ENCODE measurements at places on chromosomes 3 and 15. TPM values are rescaled to one million over a fixed set of nuclear protein-coding genes. Genes with fewer than 3 reads are reported as not detected.

DNA sequence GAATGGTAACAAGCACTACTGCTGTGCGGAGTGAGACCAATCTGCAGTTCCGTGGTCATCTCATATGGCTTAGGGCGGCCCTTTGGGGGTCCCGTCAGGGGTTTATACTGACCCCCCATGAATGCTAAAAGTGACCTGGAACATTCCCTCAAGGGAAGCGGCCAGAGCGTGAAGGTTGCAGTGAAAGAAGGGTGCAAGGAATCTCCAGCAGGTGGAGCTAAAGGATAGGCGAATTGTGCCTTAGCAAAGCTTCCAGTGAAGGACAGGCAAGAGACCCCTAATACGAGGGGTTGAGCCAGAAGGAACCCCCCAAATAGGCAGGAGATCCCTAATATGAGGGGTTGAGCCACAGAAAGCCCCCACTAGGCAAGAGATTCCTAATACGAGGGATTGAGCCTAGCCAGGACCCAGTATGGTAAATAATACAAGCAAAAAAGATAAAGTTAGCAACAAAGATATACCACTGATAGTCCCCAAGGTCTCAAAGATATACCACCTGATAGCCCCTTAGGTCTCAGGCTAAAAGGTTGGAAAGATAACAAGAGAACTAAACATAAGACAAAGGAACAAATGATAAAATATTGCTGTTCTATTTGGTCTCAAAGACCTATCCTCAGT lies 32.8 kb downstream of the ZNF589 start:
- peak; percentile 32 for DNase-seq
- peaks cover 16% of the 10 kb centered on the region for H3K4me1 ChIP-seq
- H3K27ac ChIP-seq, result no peak overlapping the region

GRCh38 chr15:38620098-38620497 lies 55.5 kb upstream of the RASGRP1 start:
- H3K4me3 ChIP-seq, result no peak overlapping the region
- no peaks in the 10 kb centered on the region for H3K4me1 ChIP-seq
- no peak for DNase-seq
- peaks cover 36% of the 10 kb centered on the region for H3K27me3 ChIP-seq
- no peak overlapping the region for H3K27ac ChIP-seq

- peaks cover 16% of the 10 kb centered on the region for H3K36me3 ChIP-seq
- no peak for DNase-seq
- H3K4me1 ChIP-seq, result peaks cover 46% of the 10 kb centered on the region
- H3K27ac ChIP-seq, result no peak overlapping the region
- no peaks in the 10 kb centered on the region for H3K27me3 ChIP-seq
- H3K4me3 ChIP-seq, result no peak overlapping the region
These were observed 6.8 kb downstream of the EXOSC7 start for GRCh38 chr3:44982817-44983216.

DNA sequence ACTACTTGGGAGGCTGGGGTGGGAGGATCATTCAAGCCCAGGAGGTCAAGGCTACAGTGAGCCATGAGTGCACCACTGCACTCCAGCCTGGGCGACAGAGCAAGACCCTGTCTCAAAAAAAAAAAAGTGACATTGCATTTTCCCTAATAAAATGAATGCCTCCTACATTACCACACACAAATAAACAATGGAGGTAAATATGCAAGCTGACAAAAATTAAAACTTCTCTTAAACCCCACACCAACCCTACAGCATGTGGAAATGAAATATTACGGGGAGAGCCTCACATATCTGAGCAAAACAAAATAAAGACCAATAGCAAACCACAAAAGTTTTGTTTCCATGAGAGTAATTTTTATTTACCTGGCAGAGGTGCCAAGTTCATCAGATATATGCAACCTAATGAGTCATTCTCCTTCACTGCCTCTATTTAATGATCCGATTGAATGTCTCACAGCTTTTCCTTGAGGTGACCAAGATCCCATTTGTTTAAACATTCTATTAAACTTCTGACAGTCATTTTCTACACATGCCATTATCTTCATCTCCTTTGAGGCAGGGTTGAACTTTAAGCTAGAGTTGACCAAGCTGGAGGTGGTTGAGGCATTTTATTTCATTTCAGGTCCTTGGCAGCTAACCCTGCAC lies 9.4 kb upstream of the CAV3 start:
- no peak for DNase-seq
- no peaks in the 10 kb centered on the region for H3K36me3 ChIP-seq
- no peak overlapping the region for H3K4me3 ChIP-seq
- H3K27ac ChIP-seq, result no peak overlapping the region

DNA sequence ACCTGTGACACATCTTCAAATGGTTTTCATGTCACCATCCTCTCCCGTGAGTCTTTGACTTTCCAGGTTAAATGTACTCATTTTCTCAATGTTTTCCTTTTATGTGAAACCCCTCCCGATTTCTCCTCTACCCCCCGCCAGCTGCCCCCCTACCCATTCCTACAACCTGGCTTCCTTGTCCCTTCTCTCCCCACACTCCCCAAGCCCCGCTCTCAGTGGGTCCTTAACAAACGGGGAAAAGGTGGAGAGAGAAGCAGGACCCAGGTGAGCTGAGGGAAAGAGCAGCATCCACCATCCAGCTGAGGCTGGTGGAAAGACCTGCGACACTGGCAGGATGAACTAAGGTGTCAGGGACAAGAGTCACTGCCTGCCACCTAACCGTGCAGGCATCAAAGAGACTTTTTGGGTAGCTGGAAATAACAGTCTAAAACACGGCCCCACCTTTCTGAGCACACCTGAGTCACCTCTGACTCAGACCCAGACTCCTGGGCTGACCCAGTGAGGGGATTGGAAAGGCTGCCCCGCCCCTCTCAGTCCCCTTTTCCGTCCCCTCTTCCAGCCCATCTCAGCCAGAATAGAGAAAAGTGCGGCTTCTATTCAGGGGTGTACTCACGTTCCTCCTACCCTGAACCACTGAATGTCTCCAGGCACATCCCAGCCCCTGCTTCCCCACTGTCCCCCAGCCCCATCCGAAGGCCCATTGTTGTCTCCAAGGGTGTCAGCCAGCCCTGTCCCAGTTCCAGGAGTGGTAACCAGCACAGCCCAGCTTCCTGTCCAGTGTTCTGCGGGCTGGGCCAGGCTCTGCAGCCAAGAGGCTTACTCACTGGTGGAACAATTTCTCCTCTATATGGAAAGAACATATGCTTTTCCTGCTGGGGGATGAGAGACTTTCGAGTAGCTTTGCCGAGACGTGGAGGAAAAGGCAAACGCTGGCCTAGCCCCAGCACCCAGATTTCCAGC lies 20.4 kb downstream of the ISG20 start:
- no peaks in the 10 kb centered on the region for H3K36me3 ChIP-seq
- peaks cover 53% of the 10 kb centered on the region for H3K4me1 ChIP-seq
- peak; percentile 55 for DNase-seq
- H3K4me3 ChIP-seq, result peak overlapping the region; percentile 19
- H3K27me3 ChIP-seq, result no peaks in the 10 kb centered on the region

GRCh38 chr15:54638666-54639065 lies 558.1 kb downstream of the RSL24D1 start:
- H3K36me3 ChIP-seq, result peaks cover 8% of the 10 kb centered on the region
- no peaks in the 10 kb centered on the region for H3K4me1 ChIP-seq
- no peak for DNase-seq
- no peaks in the 10 kb centered on the region for H3K27me3 ChIP-seq

- peaks cover 22% of the 10 kb centered on the region for H3K4me1 ChIP-seq
- H3K27me3 ChIP-seq, result no peaks in the 10 kb centered on the region
- H3K4me3 ChIP-seq, result peak overlapping the region; percentile 69
- H3K36me3 ChIP-seq, result no peaks in the 10 kb centered on the region
- DNase-seq, result peak; percentile 12
These were observed 35.7 kb upstream of the ACTL6A start for GRCh38 chr3:179526989-179527391.

DNA sequence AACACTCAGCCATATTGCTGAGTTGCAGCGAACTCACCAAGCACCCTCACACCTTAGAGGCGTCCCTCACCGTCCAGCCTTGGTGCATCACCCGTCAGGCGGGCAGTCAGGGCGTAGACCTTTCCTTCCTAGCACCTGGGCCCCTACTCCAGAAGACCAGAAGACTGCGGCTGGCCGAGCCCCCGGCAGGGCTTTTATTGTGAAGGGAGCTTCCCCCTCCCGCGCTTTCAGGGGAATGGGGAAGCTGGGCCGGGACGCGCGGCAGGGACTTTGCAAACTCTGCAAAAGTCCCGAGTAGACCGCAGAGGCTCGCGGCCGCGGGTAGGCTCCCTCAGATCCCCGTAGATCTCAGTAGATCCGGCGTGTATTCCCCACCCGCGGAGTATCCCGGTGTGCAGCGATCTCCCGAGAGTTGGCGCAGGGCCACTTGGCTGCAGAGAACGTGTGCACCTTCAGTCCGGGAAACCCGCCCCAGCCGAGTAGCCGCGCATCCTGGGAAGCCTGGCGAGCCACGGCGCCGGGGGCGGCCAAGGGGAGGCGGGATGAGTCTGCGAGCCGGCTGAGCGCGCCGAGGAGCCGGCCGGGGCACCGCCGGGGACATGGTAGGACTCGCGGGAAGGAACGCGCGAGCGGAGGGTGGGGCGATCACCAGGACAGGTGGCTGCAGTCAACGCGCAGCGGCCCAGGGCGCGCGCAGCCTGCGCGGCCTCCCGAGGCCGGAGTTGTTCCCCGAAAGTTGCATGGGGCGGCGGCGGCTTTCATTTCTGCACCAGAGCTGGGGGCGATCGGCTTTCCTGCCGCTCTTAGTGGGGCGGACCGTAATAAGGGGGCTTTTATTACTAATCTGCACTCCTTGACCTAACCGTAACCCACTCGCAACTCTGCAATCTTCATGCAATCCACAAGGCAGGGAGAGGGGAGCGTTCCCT lies at the start of gene GASK1A:
TSS of gene GASK1A (plus strand) at position 268 of the 929 bp plus-strand sequence. CDS start at position 600, 332 bp downstream.
- H3K27me3 ChIP-seq, result peaks cover 37% of the 10 kb centered on the region
- H3K36me3 ChIP-seq, result peaks cover 11% of the 10 kb centered on the region
- H3K27ac ChIP-seq, result no peak within 1 kb of the TSS
- H3K4me3 ChIP-seq, result peak within 1 kb of the TSS; percentile 20
- no peak for DNase-seq
- H3K4me1 ChIP-seq, result no peaks in the 10 kb centered on the region

- peaks cover 29% of the 10 kb centered on the region for H3K4me1 ChIP-seq
- no peak within 1 kb of the TSS for H3K4me3 ChIP-seq
- H3K27ac ChIP-seq, result peak within 1 kb of the TSS; percentile 42
- H3K27me3 ChIP-seq, result peaks cover 2% of the 10 kb centered on the region
These were observed at the start of gene STAB1 for GRCh38 chr3:52494886-52495495. STAB1 (plus strand) TSS chr3:52495338; CDS start chr3:52495414, 76 bp downstream.

- peak overlapping the region; percentile 24 for H3K27ac ChIP-seq
- no peaks in the 10 kb centered on the region for H3K36me3 ChIP-seq
- H3K4me1 ChIP-seq, result peaks cover 45% of the 10 kb centered on the region
- no peak overlapping the region for H3K4me3 ChIP-seq
- DNase-seq, result peak; percentile 25
- 0 out of 2 replicates have a peak, but pooled peaks cover 4% of the 10 kb centered on the region for H3K27me3 ChIP-seq
These were observed 29.0 kb upstream of the ZMAT3 start for GRCh38 chr3:179100652-179101051.

- no peak for DNase-seq
- H3K27me3 ChIP-seq, result no peaks in the 10 kb centered on the region
These were observed 257.7 kb upstream of the UBE2E1 start for GRCh38 chr3:23547905-23548650.

The IGSF10 gene
- not detected for total RNA-seq

The DAPK2 gene
- total RNA-seq, result 5.7 TPM

The LRTM1 gene
- not detected for total RNA-seq

The PLCL2 gene
- total RNA-seq, result 3.3 TPM

The PLA1A gene
- not detected for total RNA-seq

The MKRN3 gene
- not detected for total RNA-seq

The C3orf85 gene
- total RNA-seq, result not detected

All from HFFc6 (cell line).